Fibroblast of skin of abdomen (primary cell): ENCODE measurements at places on chromosomes 4 and X.

GRCh38 chrX:103414561-103414960 is 38.2 kb downstream of the BEX3 start:
- DNase-seq, result no peak

GRCh38 chrX:116239944-116240840 is 69.6 kb downstream of the AGTR2 start:
- DNase-seq, result no peak

DNA sequence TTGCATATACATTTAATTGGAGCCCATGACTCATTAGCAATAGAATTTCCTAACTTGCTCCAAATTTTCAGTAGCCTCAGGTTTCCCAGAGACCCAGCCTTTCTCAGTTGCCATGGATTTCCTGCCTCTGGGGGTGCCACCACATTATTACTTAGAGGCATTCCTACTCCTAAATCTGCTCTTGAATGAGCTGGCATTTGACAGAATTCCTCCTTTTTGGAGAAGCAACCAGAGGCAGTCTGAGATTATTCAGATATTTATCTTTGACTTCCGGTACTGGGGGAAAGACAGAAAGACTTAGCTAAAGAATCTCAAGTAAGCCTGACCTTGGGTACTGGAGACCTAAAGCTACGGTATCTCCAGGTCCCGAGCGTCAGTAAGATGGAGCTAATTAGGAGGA is 76.3 kb downstream of the DCHS2 start:
- no peak for DNase-seq

DNA sequence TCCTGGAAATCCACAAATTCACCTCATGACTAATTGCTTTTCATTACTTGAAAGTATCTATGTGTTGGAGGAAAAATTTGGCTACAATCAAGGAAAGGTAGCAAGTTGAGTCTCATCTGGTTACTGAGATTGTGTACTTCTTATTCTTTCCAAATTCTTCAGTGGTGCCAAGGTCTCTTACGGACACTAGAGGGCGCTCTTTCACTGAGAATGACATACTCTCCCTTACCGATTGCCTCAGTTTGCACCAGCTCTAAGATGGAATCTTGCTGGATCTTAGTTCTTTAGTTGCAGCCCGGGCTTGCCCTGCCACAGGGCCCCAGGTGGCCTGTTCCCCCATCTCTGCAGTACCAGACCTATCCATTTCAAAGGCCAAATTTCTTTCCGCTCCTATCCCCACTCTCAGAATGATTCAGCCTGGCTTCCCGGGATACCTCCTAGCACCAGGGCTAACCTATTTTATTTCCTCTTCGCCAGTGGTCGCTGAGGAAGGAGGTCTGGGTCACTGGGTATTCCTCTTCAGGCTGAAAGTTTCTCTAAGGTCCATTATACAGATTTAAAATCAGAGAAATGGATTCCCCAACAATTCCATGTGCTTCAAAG is 24.6 kb upstream of the GPR50 start:
- peak; percentile 43 for DNase-seq

GRCh38 chr4:107719207-107719921 is 670 bp downstream of the PAPSS1 start:
- DNase-seq, result no peak

DNA sequence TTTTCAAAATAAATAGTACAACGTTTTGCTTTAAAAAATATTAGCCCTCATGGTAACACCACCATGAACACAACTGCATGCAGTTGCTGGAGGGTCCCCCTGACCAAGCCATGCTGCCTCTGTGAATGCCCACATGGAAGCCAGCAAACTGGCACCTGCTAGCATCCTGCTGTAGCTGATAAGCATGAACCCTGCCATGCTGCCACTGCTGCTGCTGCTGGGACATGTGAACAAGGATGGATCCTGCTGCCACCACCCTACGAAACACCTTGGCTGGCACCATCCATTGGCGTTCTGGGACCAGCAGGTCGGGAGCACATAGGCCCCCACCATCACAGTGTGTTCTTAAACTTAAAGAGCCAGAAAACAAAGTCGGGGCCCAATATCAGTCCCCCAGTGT is 83.9 kb downstream of the SATL1 start:
- no peak for DNase-seq

GRCh38 chrX:8034058-8034457 is 106.8 kb upstream of the PNPLA4 start:
- no peak for DNase-seq

GRCh38 chrX:154460326-154460725 is 2.2 kb downstream of the PLXNA3 start:
- no peak for DNase-seq

DNA sequence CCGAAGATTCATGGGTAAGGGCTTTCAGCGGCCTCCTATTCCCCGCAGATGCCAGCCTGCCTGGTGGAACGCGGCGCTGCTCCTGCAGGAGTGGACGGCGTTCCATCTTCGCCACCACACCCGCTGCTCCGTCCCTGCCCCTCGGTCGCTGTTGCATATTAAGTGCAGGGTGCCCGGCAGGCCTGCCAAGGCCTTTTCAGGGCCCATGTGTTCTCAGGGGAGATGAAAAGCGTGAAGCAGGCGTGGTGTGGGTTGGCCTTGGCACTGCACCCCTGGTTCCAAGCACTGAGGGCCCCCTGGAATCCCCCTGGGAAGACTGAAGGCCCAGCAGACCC is 52.0 kb downstream of the SORCS2 start:
- no peak for DNase-seq

- DNase-seq, result no peak
These were observed 357.3 kb upstream of the TECRL start for GRCh38 chr4:64766565-64766964.

DNA sequence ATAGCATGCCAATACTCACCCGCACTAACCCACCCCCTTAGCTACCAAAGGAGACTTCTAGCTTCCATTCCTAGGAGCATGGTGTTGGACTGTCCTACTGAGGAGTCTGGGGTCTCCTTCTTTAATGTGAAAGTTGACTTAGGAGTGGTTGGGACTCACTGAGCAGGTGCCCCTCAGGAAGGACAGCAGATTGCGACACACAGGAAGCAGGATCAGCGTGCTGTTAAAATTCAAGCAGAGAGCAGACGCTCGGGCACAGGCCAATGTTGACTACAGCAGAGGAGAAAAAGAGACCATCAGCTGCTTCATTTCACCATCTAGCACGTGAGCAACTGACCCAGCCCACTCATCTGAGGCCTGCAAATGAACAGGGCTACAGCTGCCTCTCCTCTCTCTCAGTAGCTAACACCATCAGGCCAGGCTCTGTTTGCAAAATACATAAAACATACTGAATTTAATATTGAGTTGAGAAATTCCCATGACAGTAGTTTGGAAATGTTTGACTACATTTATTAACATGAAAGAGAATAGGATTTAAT is 10.8 kb downstream of the NOX1 start:
- DNase-seq, result no peak

DNA sequence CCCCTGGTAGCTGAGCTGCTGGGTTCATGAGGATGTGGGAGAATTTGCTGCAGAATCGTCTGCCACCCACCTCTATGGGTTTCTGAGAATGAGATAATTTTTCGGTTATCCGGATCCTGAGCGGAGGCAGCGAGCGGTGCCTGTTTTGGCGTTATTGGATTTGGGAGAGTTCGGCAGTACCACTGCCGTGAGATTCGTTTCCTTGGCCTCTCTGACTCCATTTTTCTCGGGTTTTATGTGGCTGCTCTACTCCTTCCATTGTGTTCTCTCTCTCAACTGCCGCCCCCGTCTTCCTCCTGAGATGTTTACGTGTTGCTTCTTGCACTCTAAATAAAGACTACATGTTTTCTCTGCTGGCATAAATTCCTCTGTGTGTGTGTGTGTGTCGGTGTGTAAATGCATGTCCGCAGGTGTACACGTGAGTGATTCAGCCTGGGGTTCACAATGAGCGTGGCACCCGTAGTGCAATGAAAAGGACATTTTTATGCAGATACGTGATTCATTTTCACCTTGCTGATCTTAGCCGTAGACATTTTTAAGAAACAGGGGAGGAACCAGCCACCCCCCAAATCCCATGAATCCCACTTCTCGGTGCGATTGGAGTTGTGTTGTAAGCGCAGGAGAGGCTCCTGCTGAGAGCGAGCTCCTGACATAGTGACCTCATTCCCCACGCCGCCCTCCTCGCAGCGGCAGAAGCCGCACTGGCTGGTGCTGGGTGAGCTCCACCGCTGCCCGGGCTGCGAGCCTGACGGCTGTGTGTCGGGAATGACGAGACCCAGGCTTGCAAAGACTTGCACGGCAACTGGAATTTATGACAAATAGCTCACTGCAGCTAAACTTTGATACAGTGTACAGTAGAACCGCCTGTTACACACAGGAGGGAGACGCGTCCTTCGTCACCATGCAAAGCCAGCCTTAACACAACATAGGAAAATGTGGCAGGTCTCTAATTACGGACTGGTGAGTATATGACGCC is 82.2 kb downstream of the STOX2 start:
- peak; percentile 86 for DNase-seq

DNA sequence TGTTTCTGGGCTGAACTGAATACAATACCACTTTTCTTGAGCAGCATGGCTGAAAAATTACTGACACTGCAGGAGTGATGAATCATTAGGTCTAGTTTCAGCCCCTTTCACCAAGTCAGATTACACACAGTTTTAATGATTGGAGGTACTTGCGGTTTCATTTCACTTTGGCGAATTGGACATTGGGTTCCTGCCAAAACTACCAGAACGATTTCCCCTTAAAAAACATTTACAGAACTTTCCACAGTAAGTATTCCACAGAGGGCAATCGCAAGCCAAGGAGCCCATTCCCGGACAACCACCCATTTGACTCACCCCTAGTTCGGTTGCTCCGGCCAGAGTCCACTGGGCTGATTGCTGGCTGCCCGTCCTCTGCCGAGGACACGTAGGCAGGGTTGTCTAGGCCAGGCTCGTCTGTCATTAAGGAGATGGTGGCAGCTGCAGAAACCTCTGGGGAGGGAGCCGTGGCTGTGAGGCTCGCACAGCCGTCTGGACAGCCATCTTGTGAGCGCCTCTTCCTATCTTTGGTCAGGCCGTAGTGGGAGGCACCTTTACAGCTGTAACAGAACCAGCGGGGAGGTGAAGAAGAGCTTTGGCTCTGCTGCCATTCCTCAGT is 83.5 kb downstream of the LNX1 start:
- DNase-seq, result peak; percentile 74

DNA sequence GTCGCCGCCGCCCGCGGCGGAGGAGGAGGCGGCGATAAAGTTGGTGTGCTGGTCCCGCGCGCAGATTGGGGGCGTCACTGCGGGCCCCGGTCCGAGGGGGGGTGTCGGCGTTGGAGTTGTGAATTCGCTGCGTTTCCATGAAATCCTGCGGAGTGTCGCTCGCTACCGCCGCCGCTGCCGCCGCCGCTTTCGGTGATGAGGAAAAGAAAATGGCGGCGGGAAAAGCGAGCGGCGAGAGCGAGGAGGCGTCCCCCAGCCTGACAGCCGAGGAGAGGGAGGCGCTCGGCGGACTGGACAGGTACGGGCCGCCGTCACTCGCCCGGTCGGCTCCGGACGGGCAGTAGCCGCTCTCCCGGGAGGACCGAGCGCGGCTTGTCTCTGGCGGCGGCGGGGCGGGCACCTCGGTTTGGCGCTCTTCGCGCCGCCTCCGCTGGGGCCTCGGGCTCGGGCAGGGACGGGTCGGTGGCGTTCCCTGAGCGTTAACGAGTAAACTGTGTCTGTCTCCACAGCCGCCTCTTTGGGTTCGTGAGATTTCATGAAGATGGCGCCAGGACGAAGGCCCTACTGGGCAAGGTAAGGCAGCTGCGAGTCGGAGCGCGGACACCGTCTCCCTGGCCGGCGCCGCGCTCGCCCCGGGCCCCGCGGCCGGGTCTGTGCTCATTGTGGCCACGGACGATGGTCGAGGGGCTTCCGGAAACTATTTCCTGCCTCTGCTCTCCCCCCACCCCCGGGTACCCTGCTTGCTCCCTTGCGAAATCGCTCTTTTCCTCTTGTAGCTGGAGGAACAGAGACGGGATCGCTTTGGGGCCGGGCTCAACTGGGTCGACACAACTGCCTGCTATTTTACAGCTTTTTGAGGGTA is 658 bp downstream of the KDM6A start:
- peak; percentile 51 for DNase-seq

DNA sequence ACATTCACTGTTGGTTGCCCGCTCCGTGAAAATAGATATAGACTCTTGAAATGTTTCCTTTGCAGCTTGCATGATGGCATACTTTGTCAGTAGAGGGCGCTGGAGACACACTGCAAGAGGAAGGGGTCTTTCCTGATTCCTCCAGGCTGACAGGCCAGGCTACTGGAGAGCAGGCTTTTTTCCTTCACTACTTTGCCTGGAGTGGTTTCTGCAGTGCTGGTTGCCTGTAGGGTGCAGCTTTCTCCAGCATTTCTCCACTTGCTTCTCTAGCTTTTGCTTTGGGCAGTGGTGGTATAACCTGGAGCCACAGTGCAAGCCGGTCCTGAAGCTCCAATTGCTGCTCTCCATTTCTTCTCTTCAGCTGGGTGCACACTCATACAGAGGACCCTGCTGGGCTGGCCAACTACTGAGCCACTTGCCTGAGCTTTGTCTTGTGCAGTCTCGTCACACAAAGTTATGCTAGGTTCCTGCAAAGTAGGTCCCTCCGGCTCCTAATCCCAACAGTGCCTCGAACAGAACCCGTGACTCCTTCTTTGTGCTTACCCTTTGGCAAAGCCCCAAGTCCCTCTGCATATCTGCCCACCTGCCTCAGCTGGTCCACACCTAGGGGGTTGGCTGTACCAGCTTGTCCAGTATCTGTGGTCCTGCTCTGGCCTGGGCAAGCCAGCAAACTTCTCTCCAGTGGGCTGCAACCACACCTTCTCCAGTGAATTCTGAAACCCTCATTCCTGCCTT is 46.3 kb downstream of the RASSF6 start:
- DNase-seq, result peak; percentile 81

- DNase-seq, result no peak
These were observed 33.5 kb downstream of the SMS start for GRCh38 chrX:21974011-21974385.

DNA sequence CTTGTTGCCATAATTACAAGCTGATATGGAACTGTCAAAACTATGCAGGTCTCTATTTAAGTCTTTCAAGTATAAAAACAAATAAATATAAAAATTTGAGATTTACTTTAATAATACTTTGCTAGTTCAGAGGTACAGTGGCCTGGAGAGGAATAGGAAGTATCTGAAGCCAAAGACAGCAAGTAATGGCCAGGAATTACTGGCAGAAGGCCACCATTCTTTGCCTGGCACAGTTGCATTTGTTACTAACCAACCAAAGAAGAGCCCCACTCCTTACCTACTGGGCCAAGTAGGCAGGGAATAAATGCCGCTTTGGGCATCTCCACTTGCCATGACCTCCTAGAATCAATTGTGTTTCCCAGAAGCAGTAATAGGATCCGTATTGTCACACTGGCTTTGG is 13.8 kb upstream of the ADAMTS3 start:
- no peak for DNase-seq

GRCh38 chr4:25813448-25814106 is 49.2 kb downstream of the SEL1L3 start:
- peak; percentile 82 for DNase-seq

- no peak for DNase-seq
These were observed 307 bp downstream of the ATG4A start for GRCh38 chrX:108091878-108092291.

- DNase-seq, result peak; percentile 14
These were observed 113.2 kb downstream of the ATP10D start for GRCh38 chr4:47598320-47598719.
